ELF-1 (cell line): ENCODE measurements at places on chromosomes 5 and 9.

DNA sequence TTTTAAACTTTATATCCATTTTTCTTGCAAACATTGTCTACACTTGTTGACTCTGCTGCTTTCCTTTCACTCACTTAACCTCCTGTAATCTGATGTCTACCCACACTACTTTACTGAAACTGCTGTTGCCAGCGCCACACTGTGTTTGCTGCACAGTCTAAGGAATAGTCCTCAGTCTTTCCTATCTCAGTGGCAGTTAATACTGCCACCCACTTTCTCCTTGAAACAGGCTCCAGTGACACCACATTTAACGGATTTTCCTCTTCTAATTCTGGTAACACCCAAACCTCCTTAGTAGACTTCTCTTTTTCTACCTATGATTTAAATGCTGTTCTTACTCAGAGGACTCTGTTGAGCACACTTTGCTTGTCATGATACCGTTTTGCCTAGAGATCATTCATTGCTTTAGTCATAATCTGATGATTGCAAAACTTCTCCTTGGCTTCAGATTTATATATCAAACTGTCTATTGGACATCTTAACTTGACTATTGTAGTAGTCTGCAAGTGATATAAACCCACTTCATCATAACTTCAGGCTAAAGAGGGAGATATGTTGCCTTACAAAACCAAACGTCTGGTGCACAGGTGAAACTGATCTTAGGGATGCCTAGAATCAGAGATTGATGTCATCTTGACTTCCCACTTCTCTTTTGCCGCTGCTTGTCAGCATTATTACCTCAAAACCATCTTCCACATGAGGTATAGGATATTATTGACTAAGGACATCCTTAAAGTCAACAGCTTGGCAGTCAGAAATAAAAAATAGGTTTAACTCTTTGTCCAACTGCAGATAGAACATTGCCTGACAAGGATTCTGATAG lies 94.1 kb downstream of the CDC42SE2 start:
- DNase-seq: no peak

DNA sequence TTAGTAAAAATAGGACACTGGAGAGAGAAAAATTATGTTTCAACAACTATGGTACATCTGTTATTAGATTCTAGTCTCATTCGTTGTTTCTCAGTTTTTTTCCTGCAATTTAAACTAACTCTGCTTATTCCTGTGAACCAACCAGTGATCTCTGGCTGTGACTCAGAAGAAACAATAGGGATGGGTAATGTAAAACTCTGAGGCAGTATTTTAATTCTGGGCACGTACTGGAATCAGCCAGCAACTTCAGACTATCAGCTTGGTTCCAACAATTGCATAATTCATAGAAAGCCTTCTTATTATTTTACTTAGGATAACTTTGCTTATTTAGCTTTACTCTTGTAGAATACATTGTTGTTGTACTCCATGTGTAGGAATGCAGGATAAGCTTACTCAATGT lies 28.8 kb downstream of the MLLT3 start:
- no peak for DNase-seq

DNA sequence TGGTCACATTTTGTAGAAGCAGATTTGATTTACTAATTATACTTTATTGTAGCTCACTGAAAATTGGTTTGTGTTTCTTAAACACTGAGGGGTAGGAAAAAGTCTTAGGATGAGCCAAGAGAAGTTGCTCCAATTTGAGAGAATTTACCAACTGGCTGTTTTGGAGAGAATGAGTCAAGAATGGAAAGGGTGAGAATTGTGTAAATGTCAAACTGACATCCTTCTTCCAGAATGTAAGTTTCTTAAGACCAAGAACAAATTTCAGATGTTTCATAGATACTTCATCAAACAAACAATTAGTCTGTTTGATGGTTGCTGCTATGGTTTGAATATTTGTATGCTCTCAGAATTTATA lies 106.2 kb upstream of the TXNDC8 start:
- DNase-seq: no peak

DNA sequence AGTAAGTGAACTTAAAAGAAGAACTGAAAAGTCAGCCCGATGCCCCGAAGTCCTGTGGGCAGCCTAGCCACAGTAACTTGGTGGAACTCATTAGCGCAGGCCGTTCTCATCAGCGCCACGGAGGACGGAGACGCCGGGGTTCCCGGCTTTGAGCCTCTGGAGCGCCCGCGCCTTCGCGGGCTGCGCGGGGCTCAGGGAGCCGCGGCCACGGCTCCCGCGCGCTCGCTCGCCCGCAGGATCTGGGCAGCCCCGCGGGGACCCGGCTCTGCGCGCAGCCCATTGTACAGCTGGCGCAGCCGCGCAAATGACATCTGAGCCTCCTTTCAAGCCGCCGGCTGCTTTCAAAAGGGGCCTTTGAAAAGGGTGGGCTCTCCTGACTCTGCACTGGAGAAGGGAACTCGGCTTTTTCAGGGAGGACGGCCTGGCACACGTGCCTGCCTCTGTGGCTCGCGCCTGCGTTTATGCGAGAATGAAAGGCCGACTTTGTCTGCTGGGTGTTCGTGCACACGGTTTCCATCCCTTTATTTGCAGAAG lies 40.7 kb downstream of the TLR4 start:
- DNase-seq: peak; percentile 52

- DNase-seq: peak; percentile 59
Observed at GRCh38 chr5:169701910-169702451, 64.9 kb downstream of the DOCK2 start.

DNA sequence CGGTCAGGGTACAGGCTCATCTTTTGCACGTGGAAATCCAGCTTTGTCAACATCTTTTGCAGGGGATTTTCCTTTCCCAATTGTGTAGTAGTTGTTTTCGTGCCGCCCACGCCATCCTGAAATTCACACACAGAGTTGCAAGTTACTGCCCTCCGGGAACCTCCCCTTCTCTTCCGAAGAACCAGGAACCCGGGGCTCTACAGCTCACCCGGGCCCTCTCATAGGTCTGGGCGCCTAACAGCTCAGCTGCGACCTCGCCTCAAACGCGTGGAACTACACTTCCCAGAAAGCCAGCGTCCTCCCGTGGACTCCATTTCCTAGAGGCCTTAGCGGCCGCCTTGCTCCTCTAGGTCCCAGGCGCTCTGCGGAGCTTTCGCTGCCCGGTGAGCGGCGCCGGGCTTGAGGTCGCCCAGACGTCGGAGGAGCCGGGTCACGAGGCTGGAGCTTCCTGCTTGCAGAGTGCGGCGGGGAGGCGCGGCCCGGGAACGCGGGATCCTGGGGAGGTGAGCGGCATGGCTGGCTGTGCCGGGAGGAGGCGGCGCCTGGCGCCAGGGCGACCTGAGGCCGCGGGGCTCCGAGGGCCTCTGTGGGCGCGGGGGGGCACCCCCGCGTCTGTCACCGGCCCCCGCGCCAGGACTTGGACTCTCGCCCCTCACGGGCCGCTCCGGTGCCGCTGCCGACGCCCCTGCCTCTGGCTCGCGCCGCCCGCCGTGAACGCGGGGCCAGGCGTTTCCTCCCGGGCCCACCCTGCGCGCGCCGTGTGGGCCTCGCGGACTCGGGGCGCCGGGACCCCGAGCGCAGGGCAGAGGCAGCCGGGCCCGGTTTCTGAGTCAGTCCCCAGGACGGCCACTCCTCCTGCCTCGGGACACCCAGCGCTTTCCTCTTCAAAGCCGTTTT lies at the start of gene ZNF354B:
ZNF354B (plus strand) TSS at position 329 of the 897 bp plus-strand sequence. CDS start 1,095 bp downstream, outside the sequence.
- peak; percentile 96 for DNase-seq

DNA sequence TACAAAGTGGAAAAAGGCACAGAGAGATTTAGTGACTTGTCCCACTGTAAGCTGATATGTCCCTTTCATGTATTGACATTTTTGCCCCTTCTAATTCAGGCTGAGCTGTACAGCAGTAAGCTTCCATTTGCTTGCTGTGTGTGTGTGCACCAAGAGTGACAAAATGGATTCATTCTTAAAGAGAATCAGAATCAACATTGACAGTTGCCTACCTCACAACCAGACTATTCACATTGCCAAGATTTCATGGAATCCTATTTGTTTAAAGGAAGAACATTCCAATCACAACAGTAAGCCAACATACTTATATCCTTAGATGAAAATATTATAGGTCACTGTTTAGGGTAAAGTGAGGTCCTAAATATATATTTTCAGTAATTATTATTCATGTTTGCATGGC lies 102.6 kb downstream of the TMEM232 start:
- no peak for DNase-seq

DNA sequence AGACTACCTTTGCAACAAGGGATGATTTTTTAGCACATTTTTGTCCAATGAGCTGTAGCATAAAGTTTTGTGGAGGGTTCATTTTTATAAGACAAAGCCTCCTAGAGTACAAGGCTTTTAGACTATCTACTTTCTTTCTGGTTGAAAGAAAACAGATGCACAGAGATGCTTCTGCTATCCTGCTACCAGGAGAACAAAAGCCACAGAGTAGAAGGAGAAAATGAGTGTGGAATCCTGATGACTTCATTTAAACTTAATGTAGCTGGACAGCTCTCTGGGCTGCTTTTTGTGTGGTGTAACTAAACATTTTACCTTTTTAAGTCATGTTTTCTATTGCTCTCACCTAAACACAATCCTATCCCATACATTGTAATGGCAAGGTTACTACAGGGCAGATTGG lies 1009.4 kb downstream of the TLE1 start:
- no peak for DNase-seq

DNA sequence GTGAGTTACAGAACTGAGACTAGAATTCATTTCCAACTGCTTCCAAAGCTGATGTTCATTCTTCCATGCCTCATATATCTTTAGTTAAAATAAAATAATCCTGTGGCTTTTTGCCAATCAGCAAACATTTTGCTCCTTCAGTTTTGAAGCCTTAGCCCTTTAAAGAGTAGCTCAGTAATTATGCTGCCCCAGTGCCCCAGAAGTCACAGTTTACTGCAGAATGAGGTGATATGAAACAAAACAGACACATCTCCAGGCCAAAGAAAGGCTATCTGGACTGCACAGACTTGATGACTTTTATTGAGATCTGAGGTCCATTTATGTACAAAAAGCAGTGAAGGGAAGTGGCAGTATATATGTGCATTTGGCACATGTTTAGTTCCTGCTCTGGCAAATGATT lies 285.8 kb upstream of the ZNF462 start:
- no peak for DNase-seq

DNA sequence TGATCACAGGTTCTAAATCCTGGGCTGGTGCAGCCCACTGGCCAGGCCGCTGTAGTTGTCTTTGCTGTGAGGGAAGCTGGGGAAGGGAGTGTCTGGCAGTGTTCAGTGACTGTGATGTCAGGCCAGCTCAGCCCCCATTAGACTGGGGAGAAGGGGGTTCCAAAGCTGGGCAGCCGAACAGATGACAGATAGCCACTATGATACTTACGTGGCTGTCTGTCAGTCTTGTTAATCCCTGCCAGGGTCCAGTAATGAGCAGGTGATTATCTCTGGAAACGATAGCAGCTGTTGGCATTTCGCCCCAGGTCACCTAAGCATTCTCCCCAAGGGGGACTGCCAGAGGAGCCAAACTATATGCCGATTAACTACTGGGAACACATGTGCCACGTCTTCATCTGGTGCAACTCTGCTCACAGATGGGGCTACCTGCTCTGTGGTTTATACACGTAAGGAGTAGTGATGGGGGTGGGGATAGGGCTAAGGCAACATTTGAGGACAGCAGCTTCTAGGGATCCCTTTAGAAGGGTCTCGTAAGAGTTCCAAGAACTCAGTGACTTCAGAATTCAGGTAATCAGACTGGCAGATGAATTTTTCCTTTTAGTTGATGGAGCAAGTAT lies 396.3 kb downstream of the KDM4C start:
- no peak for DNase-seq

- DNase-seq: no peak
Observed at GRCh38 chr9:69486498-69486897, 161.5 kb downstream of the ENTREP1 start.

GRCh38 chr9:76394960-76395252 lies 680 bp upstream of the RFK start:
- DNase-seq: peak; percentile 87

- no peak for DNase-seq
Observed at GRCh38 chr9:87115785-87116184, 168.5 kb upstream of the GAS1 start.

- DNase-seq: no peak
Observed at GRCh38 chr5:175609526-175609925, 48.3 kb upstream of the HRH2 start.

- no peak for DNase-seq
Observed at GRCh38 chr5:42851481-42851880, 39.8 kb upstream of the SELENOP start.

- no peak for DNase-seq
Observed at GRCh38 chr9:73170185-73170957, 18.7 kb downstream of the ANXA1 start.

- no peak for DNase-seq
Observed at GRCh38 chr5:119726544-119726943, 97.2 kb downstream of the FAM170A start.

DNA sequence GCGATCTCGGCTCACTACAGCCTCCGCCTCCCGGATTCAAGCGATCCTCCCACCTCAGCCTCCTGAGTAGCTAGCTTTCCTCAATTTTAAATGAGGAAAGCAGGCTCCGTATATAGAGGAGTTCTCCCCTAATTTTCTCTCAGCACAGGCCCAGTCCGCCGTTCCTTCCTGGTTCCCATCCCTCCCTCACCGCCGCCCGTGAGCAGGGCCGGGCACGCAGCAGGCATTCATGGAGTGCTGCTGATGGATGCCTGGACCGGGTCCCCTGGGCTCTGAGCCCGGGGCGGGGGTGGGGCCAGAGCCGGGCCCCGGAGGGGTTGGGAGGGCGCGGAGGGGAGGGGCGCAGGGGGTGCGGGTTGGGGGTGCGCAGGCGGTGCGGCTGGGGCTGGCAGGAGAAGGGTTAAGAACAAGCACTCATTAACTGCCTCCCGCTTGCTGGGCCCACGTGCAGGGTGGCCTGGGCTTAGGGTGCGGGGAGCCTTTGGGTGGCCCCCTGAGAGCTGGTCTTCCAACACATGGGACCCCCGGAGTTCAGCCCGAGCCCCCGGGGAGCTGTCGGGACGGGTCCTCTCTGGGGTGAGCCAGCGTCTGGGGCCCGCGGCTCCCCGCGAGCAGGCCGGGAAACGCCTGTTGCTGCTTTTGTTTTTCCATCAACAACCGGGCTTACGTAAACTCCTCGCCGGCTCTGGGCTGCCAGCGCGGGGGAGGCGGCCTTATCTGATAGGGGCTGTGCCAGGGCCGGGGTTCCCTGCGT lies 33.7 kb downstream of the LHX2 start:
- DNase-seq: peak; percentile 56

DNA sequence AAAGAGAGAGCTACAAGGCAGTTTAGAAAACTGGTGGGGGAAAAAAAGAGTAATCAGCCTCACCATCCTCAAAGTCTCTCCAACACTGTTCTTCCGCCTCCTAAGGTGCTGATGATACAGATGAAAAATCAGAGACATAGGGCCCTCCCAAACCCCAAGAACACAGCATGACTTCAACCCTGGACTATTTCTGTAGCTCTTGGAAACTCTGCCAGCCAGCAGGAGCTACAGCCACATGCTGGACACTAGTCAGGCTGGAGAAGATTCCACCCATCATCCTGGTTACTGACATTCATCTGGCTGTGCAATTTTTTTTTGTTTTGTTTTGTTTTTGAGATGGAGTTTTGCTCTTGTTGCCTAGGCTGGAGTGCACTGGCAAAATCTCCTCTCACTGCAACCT lies 42.4 kb downstream of the OXCT1 start:
- no peak for DNase-seq

DNA sequence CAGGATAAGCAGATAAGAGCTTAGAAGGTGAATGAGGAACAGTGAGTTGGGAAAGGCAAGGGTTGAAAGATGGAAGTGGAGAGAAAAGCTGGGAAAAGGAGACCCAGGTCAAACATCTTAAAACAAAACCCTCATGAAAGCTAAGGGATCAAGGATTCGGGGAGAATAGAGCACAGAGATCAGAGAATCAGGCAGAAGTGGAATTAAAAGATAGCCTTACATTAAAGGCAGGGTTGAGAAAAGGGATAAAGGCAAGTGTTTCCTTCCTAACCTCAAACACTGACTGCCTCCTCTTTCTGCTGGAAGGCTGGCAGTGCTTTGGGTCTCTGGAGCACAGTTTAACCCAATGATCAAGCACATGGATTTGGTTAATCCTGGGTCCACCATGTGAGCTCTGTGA lies 28.7 kb upstream of the ACTBL2 start:
- no peak for DNase-seq
